ENCODE measurements at places on chromosomes 5 and 9.

- DNase-seq: no peak
Measured at GRCh38 chr5:129074903-129075302, 19.6 kb upstream of the ISOC1 start.

DNA sequence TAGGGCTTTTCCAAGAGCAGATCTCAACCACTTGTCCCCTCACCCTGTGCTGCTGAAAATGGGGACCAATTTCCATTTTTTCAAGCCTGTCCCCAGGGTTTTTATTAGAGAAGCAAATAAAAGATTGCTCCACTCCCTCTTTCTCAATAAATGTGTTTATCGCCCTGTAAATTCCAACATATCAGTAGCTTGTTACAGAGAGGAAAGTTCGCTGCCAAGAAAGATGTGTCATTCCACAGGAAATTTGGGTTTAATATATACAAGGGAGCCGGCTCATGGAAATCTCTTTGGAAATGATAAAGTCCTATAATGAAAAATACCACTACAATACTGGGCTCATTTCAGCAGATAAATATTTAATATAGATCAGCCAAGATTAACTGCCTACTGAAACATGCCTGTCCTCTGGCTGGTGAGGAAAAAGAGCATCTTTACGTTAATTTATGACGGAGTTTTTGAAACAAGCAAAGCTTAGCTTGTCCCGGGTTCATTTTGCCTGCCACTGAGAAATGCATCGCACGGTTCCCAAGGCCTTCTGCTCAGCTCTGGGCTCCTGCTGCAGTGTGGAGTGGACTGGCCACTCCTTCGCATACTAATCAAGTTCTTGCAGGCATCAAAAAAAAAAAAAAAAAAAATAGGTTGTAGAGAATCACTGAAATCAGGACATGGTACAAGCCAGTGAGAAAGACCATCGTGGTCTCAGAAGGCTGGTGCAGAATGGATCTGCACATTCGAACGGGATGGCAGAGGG is 84.5 kb downstream of the BRINP1 start:
- no peak for DNase-seq

DNA sequence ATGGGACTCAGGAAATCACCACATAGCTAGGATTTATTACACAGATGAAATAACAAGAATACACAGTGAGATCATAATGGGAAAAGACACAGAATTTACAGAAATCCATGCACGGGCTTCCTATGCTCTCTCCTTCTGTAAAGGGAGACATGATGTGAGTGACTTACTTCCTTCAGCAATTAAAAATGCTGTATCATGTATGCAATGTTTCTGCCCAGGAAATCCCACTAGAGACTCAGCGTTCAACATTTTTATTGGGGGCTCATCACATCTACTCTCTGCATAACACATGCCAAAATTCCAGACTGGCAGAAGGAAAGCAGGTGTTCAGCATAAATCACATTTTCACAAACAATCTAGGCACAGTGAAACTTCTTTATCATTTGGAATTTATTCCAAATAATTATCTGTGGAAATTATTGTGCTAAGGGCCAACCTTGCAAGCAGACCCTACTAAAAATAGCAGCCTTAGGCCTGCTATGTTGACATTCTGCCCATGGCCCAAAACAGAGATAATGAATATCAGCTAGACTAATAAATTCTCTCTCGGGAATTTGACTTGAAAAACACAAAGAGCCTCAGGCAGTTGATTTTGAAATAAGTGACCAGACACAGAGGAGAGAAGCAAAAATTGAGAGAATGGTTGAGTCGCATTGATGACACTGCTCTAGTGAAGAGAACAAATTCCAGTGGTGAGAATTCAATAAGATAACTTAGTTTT is 31.4 kb upstream of the SELENOP start:
- DNase-seq: no peak

- DNase-seq: no peak
Measured at GRCh38 chr5:135053278-135053677, 19.2 kb upstream of the PITX1 start.

GRCh38 chr5:64759960-64760660 is 8.4 kb downstream of the SREK1IP1 start:
- DNase-seq: no peak

GRCh38 chr5:167255926-167256325 is 1035.5 kb upstream of the WWC1 start:
- no peak for DNase-seq

GRCh38 chr5:127838661-127839060 is 135.5 kb downstream of the CCDC192 start:
- no peak for DNase-seq

DNA sequence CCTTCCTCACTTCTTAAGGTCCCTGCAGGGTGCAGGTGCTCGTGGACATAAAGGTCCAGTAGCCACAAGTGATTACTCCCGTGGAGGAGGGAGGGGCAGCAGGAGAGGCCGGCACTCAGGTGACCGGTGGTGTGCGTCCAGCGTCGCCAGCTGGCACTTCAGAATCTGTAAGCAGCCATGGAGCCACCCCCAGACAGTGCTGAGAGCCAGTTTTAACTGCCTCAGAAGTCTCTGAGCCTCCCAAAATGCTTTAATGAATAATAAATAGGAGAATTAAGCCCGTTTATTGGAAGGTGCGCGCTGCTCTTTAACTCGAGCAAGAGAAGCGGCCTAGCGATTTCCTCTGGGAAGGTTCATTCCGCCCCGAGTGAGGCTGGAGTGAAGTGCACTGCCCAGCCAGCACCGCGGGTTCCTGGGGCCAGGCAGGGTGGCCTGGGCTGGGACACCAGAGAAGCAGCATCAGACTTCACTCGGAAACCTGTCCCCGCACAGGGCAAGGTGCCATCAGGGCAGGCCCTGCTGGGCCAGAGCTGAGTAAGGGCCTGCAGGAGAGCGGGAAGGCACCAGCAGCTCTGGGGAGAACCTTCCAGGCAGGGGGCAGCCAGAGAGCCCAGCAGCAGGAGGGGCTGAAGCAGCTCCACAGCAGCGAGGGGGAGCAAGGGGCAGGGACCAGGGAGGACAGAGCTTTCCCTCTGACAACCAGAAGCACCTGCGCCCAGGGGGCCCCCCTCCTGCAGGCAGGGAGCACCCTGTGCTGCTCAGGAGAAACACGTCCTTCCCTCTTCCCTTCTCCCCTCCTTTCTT is 61.2 kb downstream of the VAV2 start:
- DNase-seq: no peak

DNA sequence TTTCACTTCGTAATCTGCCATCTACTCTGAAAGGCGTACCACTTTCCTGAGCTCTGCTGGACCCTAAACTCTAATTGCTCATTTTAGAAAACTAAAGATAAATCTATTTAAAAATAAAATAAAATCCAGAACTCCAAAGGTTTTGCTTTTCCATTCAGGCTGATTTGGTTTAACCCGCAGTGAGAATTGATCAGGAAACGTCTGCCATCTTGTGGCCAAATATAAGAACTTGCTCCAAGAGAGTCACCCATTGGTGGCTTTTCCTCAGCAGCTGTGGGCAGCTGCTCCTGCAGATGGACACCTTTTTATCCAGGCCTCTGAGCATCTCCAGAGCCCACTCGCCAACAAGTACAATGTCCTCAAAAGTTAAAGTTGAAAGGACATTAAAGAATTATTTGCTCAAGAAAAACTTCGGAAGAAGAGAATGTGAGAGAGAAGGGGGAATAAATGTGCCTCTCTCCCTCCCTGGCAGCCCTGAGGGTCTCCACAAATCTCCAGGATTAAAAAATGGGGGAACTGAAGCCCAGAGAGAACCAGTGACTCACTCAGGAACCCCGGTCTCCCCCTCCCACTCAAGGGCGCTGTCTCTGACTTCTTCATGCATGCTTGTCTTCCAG is 4.1 kb downstream of the SAXO1 start:
- no peak for DNase-seq

DNA sequence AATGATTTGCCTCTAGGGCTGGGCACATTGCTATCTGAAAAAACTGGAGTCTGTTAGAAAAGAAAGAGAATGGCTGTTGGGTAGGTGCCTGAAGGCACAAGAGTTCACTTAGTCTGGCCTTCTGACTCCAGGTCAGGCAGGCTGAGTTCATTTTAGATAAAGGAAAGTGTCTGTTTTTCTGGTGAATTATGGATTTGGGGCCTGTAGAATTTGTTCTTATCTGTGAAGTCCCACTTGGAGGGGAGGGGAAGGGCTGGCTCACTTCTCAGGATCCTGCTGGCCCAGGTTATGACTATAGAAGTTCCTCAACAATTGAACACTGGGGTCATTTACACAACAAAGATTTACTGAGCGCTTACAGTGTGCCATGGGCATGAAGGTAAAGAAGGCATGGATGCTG is 11.5 kb upstream of the SEPTIN8 start:
- no peak for DNase-seq

DNA sequence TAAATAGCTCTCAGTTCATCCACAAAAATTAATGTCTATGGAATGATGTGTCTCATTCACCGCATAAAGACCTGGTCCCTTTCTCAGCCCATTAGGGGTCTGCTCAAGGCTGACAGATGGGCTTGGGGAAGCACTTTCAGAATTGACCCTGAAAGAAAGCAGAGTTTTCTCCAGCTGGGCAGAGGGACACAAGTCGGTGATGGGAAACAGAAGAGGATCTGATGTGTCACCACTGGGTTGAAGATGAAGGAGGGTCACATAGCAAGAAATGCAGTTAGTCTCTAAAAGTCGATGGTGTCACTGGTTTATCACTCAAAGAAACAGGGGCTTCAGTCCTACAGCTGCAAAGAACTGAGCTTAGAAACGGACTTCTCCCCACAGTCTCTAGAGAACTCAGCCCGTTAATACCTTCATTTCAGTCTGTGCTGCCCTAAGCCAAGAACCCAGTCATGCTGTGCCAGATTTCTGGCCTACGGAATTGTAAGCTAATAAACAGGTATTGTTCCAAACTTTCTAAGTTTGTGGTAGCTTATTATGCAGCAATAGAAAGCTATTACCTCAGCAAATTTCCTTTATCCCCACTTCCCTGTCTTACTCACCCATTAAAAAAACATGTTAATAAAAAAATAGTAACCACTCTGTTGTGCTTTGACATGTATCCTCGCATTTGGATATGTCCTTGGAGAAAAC is 64.6 kb downstream of the ADAMTS12 start:
- no peak for DNase-seq

- DNase-seq: no peak
Measured at GRCh38 chr5:122312591-122313406, 762 bp downstream of the SNCAIP start.

GRCh38 chr5:173963867-173964441 is 25.0 kb upstream of the C5orf47 start:
- no peak for DNase-seq

DNA sequence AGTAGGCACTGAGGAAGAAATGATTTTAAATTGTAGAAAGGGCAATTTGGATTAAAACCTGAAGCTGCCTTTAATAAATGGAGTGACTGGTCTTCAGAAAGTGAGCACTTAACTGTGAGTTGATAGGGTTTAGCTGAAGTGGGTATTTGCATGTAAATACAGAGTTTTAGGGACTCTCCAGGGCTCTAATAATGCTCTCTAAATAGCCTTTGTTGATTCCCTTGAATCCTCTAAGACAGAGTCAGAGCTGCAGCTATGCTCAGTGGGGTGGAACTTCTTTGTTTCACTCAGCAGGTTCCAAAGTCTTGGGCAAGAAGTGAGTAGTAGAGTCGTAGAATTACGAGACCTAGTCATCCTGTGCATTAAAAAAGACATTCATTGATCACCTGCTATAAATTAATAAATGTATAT is 21.4 kb downstream of the GLRA1 start:
- DNase-seq: no peak

- DNase-seq: no peak
Measured at GRCh38 chr9:114275246-114276004, 47.5 kb upstream of the ORM1 start.

- DNase-seq: no peak
Measured at GRCh38 chr5:180072556-180072955, 997 bp upstream of the RNF130 start.

- DNase-seq: no peak
Measured at GRCh38 chr9:18274693-18275092, 199.3 kb upstream of the ADAMTSL1 start.

- no peak for DNase-seq
Measured at GRCh38 chr5:332843-333242, 11.3 kb downstream of the AHRR start.

DNA sequence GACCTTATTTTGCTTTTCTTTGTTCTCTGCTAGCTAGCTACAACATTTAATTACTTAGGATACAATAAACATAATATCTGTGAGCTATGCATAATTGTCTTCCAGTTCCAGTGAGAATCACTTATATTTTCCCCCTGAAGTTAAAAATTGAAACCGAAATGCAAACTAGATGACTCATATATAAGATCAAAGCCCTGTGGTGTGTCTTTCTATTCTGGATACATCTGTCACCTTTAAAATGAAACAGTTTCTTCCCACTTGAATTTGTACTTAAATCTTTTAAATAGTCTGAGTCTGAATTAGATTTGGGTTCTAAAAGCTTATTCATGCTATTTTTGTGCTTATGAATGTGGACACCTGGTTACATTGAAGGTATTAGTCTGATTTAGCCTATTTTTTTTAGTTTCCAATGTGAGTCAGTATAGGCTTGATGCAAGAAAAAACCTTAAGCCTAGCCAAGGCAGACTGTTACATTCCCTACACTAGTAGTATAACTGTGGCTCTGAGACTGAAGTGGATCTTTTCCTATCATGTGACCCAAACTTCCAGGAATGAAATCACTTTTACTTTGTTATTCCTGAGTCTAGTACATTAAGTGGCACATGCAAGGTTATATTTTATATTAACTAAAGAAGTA is 703.5 kb upstream of the RGMB start:
- DNase-seq: no peak

DNA sequence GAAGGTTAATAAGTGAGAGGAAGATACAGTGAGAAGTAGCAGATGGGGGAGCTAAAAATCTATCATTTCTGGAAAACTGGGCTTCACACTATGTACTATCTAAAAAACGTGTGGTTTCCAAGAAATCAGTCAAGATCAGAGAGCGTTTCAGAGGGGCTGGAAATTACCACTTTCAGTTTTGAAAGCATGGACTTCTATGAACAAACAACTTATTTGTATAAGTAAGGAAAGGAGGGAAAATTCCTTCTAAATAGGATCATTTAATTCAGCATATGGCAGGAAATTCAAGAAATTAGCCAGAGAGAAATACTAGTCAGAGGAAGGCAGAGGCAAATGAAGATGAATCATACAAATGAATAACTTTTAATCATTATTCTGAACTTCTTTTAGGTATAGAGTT is 11.3 kb downstream of the TNC start:
- DNase-seq: no peak

- DNase-seq: no peak
Measured at GRCh38 chr9:106019702-106020101, 325.4 kb downstream of the TMEM38B start.

GRCh38 chr5:162037431-162037830 is 30.1 kb upstream of the GABRG2 start:
- no peak for DNase-seq

GRCh38 chr9:120875195-120875565 is 1.8 kb downstream of the PHF19 start:
- DNase-seq: no peak
